Effector CD4-positive, alpha-beta T cell (primary cell): ENCODE measurements at places on chromosomes 3 and 15.

GRCh38 chr15:50168379-50168778 lies 13.6 kb upstream of the SLC27A2 start:
- DNase-seq, result no peak

DNA sequence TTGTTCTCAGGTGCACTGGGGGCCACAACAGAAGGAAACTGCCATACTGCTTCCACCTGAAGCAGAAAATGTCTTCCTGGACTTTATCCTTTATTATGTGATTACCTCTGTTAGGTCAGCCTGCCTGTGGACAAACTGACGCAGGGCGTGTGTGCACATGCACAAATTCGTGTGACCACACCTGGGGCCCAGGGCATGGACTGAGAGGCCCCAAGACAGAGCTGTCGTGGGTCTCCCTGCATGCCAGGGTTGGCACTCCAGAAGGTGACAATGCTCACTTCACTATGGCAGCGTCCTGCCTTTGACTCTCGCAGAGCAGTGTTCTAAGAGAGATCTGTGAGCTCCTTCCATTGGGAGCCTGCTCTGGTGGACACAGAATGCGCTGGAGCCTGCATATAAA lies 34.5 kb downstream of the CCDC12 start:
- DNase-seq, result no peak

DNA sequence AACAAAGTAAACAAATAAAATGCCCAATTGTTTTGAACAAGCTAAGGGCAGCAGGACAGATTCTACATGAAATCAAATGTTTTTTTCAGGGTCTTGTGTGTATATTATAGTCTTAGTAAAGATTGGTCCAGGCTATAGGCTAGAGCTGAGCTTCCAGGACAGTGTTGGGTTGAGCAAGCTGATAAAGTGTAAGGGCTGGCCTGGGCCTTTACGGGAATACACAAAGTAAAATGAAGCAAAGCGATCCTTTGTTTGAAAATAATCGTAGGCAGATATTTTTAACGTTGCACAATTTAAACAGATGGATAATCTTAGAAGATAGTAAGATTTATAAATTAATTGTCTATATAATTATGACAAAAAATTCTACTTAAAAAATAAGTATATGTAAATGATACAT lies 1204.6 kb downstream of the OTOL1 start:
- no peak for DNase-seq

GRCh38 chr3:140494970-140495369 lies 182.9 kb upstream of the TRIM42 start:
- DNase-seq, result no peak
